Activated T-helper 1 cell treated with anti-CD3 and anti-CD28 coated beads, Interleukin-12 subunit alpha, Interleukin-12 subunit beta, Interleukin-2, Interleukin-4 antibody, amounts not matched to agents 30 ng/mL and 10 ng/mL and 1 ng/mL, durations not matched to agents 14 hours and 24 hours and 36 hours (primary cell): ENCODE measurements at places on chromosomes 5 and 9. TPM values are rescaled to one million over a fixed set of nuclear protein-coding genes. Genes with fewer than 3 reads are reported as not detected.

GABRA1 gene
- not detected in 2 replicates for total RNA-seq

LIX1 gene
- total RNA-seq = not detected in 2 replicates

NEUROG1 gene
- total RNA-seq = not detected in 2 replicates

KLF4 gene
- total RNA-seq = 2.3 and 3.3 TPM in 2 replicates

C5orf24 gene
- 42.2 and 43.2 TPM in 2 replicates for total RNA-seq

ACOT12 gene
- total RNA-seq = not detected in 2 replicates

ANKRD31 gene
- 0.36 and 0.37 TPM in 2 replicates for total RNA-seq

CD74 gene
- total RNA-seq = 440 and 444 TPM in 2 replicates

HMCN2 gene
- total RNA-seq = not detected in 2 replicates

SLC1A1 gene
- total RNA-seq = 0.05 TPM in 1 of 2 replicates, not detected in the other

FRRS1L gene
- not detected in 2 replicates for total RNA-seq

PPIC gene
- total RNA-seq = not detected in 2 replicates

MARCOL gene
- total RNA-seq = not detected in 2 replicates

SLC6A3 gene
- not detected in 2 replicates for total RNA-seq

RETREG1 gene
- 22.4 and 22.5 TPM in 2 replicates for total RNA-seq

KIF24 gene
- 5.8 and 6.1 TPM in 2 replicates for total RNA-seq

SEMA6A gene
- total RNA-seq = 0.23 and 0.39 TPM in 2 replicates

TSLP gene
- 0.17 and 0.47 TPM in 2 replicates for total RNA-seq
